HT-29 (cell line): ENCODE measurements at places on chromosomes 4 and X. TPM values are rescaled to one million over a fixed set of nuclear protein-coding genes. Genes with fewer than 3 reads are reported as not detected.

PABPC1L2A gene
- not detected in 2 replicates for total RNA-seq

DAPP1 gene
- total RNA-seq, result 2.5 and 3.8 TPM in 2 replicates

- DNase-seq, result no peak
Observed at GRCh38 chr4:152609481-152609880, 70.3 kb downstream of the TMEM154 start.

GRCh38 chr4:102114118-102114630 is 231.1 kb downstream of the SLC39A8 start:
- no peak for DNase-seq
